Lower lobe of right lung (tissue), 2 donors: ENCODE measurements at places on chromosomes 16 and 17. TPM values are rescaled to one million over a fixed set of nuclear protein-coding genes. Genes with fewer than 3 reads are reported as not detected.
A peak's percentile ranks its signal among the peaks of the same experiment; 100 is the strongest.

The FKBP10 gene
- total RNA-seq, result 27.4 TPM

The DCAKD gene
- total RNA-seq, result 20.1 TPM

- H3K36me3 ChIP-seq, result peaks cover 29% of the 10 kb centered on the region
- peaks cover 32% of the 10 kb centered on the region for H3K4me1 ChIP-seq
- no peak overlapping the region for H3K27ac ChIP-seq
- H3K27me3 ChIP-seq, result peaks cover 11% of the 10 kb centered on the region
- peak; percentile 83 for DNase-seq
Measured at GRCh38 chr16:676913-677312, 1.4 kb downstream of the RHBDL1 start.

DNA sequence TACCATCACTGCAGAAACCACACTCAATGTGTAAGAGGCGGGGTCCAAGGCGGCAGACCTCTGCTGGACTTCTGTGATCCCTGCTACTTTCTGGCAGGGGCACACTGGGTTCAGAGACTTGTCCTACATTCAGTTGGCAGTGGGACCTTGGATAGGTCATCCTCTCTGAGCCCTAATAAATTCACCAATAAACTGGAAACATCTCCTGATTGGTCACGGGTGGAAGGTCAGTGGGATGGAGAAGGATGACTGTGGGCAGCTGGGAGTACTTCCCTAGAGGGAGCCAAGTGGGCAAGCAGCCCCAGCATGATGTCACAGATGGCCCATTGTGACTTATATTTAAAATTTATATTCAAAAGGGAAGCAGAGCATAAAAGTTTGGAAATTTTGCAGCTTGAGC, 49.7 kb downstream of the RNF112 start:
- H3K27ac ChIP-seq, result no peak overlapping the region
- H3K4me1 ChIP-seq, result peaks cover 33% of the 10 kb centered on the region
- no peak for DNase-seq
- no peaks in the 10 kb centered on the region for H3K36me3 ChIP-seq
- H3K4me3 ChIP-seq, result no peak overlapping the region
- no peaks in the 10 kb centered on the region for H3K27me3 ChIP-seq

GRCh38 chr16:60641067-60641665, 1395.1 kb downstream of the CDH8 start:
- H3K4me3 ChIP-seq, result no peak overlapping the region
- H3K27ac ChIP-seq, result no peak overlapping the region
- H3K36me3 ChIP-seq, result no peaks in the 10 kb centered on the region
- H3K4me1 ChIP-seq, result no peaks in the 10 kb centered on the region
- DNase-seq, result no peak

DNA sequence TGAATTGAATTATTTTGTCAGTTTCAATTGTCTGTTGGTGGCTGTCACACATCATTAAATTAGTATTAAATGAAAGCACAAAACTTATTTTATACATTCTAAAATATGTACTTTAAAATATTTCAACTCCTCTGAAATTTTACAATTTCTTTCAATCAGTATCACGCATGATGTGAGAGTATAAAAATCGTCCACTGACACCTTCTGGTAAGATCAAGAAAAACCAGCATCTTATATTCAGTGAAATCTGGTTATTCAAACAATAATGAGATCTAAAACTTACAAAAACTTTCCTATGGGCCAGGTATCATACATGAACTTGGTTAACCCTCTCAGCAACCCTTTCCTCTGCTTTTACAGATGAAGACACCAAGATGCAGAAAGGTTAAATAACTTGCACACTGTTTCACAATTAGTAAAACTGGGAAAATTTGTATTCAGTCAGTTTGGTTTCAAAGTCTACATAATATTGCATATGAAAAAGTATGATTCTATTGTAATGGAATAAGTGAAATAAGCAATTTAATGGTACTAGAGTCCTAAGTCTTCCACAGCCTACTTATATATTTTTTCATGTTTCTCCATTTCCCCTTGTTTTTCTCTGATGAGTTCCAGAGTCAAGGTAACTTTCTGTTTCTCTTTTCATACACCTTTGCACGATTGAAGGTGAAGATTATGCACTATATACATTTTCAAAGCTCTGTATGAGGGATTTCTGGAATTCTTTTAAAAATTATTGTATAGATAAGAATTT, 58.7 kb downstream of the EFCAB5 start:
- H3K27ac ChIP-seq, result no peak overlapping the region
- H3K36me3 ChIP-seq, result no peaks in the 10 kb centered on the region

DNA sequence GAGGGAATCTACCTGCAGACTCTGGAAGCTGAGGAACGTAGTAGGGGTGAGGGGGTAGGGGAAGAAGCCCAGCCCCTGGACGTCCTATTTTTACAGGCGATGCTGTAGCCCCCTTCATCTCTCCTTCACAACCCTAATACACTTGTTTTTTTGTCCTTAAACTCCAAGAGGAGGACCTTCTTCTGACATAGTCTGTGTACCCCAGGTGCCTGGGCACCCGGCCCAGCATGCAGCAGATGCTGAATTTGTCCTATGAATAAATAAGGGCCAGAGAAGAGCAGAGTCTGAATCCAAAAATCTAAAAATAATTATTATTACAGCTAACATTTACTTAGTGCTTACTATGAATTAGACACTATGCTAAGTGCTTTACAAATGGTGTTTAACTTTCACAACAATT, 5.1 kb downstream of the KIF18B start:
- H3K27me3 ChIP-seq, result peaks cover 7% of the 10 kb centered on the region
- peaks cover 10% of the 10 kb centered on the region for H3K4me1 ChIP-seq
- H3K36me3 ChIP-seq, result no peaks in the 10 kb centered on the region

- no peak for DNase-seq
- H3K27ac ChIP-seq, result no peak overlapping the region
- no peaks in the 10 kb centered on the region for H3K4me1 ChIP-seq
- no peaks in the 10 kb centered on the region for H3K36me3 ChIP-seq
- H3K4me3 ChIP-seq, result no peak overlapping the region
- H3K27me3 ChIP-seq, result no peaks in the 10 kb centered on the region
Measured at GRCh38 chr16:66286527-66286926, 80.0 kb upstream of the CDH5 start.

DNA sequence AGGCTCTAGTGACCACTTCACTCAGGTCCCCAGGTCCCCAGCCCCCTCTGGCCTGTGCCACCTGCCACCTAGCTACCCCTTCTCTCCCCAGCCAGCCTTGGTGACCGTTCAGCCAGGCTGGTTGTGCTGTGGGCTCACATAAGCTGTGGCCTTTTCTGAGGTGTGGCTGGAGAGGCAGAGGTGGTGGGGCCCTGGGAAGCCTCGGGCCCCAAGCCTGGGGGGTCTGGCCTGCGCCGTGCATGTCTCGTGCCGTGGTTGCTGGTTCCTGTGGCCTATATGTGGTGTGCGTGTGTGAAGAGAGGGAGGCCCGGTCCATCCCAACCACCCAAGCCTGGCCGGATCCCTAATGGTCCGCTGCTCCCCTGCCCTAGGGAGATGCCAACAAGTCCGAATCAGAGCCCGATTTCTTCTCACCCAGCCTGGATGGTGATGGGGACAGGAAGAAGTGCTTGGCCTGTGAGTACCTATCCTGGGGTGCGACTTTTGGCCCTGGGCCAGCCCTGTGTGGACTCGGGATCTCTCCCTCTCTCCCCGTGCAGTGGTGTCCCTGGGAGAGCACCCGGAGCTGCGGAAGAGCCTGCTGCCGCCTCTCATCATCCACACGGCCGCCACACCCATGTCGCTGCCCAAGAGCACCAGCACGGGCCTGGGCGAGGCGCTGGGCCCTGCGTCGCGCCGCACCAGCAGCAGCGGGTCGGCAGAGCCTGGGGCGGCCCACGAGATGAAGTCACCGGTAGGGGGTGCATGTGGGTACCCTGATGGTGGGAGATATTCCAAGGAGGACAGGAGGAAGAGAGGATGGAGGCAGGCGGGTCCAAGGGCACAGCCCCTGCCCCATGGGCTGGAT, 35.9 kb downstream of the CACNA1G start:
- H3K27me3 ChIP-seq, result peaks cover 8% of the 10 kb centered on the region
- no peak for DNase-seq
- H3K27ac ChIP-seq, result no peak overlapping the region
- H3K4me1 ChIP-seq, result no peaks in the 10 kb centered on the region

DNA sequence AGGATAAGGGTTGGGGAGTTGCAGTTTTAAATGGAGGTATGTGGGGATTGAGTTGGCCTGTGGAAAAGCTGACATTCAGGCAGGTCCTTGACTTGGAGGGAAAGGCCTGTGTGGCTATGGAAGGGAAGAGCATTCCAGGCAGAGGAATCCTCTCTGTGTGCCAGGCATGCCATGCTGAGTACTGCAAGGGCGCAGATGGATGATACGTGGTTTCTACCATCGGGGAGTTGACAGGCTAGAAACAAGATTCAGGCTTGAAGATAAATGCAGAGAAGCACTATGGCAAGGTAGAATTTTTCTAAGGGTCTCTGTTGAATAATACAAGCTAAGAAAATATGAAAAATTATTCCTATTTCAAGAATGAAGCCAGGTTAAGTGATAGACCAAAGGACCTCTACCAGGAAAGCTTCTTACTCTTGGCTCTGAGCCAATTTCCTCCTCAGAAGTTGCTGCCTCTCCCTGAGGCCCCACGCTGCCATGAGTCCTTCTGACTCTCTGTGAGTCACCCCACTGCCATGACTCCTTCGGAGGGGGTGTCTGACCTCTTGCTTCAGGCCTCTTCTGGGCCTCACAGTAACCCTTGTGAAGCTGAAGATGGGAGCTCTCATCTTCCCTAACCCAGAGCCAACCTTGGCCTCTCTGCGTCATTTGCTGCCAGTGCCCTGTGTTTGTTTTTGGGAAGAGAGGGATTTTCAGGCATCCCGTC, 75.8 kb downstream of the WNT3 start:
- no peak overlapping the region for H3K4me3 ChIP-seq
- no peaks in the 10 kb centered on the region for H3K27me3 ChIP-seq
- H3K4me1 ChIP-seq, result no peaks in the 10 kb centered on the region
- H3K36me3 ChIP-seq, result no peaks in the 10 kb centered on the region
- H3K27ac ChIP-seq, result no peak overlapping the region

- H3K27me3 ChIP-seq, result no peaks in the 10 kb centered on the region
- H3K36me3 ChIP-seq, result peaks cover 11% of the 10 kb centered on the region
- no peak overlapping the region for H3K4me3 ChIP-seq
- no peak for DNase-seq
- H3K4me1 ChIP-seq, result no peaks in the 10 kb centered on the region
Measured at GRCh38 chr17:37134050-37134449, 185.3 kb downstream of the AATF start.

DNA sequence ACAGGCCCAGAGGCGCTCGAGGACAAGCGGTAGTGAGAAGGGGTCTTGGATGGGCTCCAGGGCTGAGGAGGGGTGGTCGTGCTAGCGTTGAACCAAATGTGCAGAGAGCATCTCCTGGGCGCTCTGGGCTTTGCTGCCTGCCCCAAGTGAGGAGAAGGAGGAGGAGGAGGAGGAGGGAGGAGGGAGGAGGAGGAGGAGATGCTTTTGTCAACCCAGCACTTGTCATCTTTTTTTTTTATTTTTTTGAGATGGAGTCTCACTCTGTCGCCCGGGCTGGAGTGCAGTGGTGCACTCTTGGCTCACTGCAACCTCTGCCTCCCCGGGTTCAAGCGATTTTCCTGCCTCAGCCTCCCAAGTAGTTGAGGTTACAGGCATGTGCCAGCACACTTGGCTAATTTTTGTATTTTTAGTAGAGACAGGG, 59.8 kb downstream of the PGS1 start:
- peaks cover 12% of the 10 kb centered on the region for H3K4me1 ChIP-seq
- DNase-seq, result no peak
- no peaks in the 10 kb centered on the region for H3K27me3 ChIP-seq
- no peak overlapping the region for H3K4me3 ChIP-seq
- H3K36me3 ChIP-seq, result no peaks in the 10 kb centered on the region

DNA sequence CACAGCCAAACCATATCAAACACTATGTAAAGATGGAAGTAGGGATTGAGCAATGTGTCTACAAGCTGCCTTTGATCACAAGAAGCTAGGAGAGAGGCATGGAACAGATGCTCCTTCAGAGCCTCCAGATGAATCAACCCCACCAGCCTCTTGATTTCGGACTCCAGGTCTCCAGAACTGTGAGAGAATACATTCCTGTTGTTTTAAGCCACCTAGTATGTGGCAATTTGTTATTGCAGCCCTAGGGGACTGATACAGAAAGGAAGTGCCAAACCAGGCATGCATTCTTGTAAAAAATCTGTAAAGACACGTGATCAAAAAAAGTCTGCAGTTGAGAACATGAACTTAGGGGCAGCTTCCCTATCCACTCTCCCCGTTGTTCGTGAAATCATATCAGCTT, 91.1 kb downstream of the C17orf67 start:
- no peak for DNase-seq
- H3K4me1 ChIP-seq, result no peaks in the 10 kb centered on the region
- no peaks in the 10 kb centered on the region for H3K36me3 ChIP-seq
- H3K27me3 ChIP-seq, result no peaks in the 10 kb centered on the region

DNA sequence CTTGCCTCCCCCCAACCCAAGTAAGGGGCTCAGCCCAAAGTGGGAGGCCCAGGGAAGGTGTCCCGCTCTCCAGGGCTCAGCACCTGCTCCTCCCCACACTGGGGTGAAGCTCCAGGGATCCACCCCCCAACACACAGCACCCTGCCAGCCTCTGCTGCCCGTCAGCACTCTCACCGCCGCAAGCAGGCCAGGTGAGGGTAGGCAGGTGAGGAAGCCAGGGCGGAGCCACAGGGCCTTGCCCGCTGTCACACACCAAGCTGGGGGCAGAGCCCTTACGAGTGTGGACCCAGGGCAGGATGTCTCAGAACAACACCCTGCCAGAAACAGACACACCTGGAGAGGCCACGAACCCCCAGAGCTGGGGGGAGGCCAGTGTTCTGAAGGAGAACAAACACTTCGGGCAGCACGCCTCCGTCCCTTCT, 19.5 kb downstream of the PLLP start:
- peaks cover 66% of the 10 kb centered on the region for H3K4me1 ChIP-seq
- H3K27me3 ChIP-seq, result no peaks in the 10 kb centered on the region
- DNase-seq, result peak; percentile 91
- peak overlapping the region; percentile 80 for H3K27ac ChIP-seq

DNA sequence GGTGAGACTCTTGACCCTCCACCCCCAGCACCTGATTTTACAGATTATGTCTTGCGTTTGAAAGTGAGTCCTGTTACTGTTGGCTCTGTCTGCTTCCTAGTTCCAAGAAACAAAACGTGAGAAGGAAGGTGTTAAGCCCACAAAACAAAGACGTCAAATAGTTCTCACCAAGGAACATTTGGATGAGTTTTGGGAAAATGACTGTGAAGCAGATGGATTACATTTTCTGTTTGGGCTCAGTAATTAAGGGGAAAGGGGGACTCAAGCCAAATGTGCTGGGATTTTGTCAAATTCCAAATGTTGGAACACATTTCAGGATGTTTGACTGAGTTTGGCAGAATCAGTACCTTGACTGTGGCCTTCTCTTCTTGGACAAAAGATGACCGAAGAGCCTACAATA, 71.2 kb downstream of the PCTP start:
- H3K4me3 ChIP-seq, result no peak overlapping the region
- H3K36me3 ChIP-seq, result no peaks in the 10 kb centered on the region
- no peaks in the 10 kb centered on the region for H3K4me1 ChIP-seq
- no peak for DNase-seq
